Stimulated activated CD4-positive, alpha-beta T cell treated with anti-CD3 and anti-CD28 coated beads, Interleukin-2, amount 100 ng/mL, for 24 hours (primary cell): ENCODE measurements at places on chromosomes 2 and 18.

GRCh38 chr18:11998193-11998592, 16.9 kb downstream of the IMPA2 start:
- no peak for DNase-seq

DNA sequence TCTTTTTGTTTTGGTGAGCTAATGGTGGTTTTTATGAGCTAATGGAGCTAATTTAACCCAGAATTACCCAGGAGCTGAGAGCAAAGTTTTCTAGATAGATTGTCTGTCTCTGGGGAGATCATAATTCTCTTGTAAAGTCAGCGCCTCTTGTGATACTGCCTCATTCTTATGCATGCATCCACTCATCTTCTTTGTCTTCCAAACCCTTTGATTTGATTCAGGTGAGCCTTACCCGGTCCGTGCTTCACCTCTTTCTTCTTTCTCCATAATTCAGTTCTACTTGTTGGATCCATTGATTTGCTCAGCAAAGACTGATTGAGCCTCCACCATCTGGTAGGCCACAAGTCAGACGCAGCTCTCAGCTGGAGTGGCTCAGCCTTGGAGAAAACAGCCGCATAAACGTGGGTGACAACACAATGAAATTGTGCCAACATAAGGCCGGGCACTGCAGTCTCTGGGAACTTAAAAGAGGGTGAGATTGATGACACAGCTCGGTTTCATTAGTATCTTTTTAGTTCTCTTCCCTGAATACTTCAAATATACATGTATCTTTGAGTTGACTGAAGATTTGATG, 158.5 kb upstream of the SH3BP4 start:
- DNase-seq, result no peak

DNA sequence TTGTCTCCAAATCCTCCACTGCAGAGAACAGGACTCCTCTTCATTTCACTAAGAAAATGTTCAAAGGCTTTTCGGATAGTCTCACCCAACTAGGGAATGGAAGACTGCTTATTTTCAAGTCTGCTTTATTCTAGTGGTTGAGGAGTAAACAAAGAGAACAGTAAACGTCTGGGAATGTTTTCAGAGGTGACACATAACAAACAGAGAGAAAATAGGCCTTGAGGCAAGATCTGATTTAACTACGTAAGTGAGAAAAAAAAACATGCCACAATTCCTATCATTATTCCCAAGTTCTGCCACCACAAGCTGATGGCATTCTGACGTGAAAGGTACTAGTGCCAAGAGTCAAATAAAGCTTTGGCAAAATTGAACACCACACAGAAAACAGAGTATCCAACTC, 16.7 kb upstream of the WIPF1 start:
- no peak for DNase-seq

DNA sequence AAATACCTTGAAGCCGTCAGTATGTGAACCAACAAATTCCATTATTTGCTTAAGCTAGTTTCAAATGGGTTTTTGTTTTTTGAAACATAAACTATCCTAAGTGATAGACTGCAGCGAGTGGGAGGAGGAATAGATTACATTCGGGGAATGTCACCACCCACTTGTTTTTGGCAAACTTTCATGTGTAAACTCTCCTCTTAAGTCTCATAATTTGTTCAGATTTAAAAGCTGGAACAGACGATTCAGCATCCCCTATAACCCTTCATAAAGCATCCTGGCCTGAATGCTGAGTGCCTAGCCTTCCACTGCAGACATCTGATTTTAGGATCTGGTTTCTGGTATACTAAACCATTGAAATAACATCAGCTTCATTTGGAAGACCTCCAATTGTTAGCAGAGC, 51.0 kb downstream of the CPO start:
- no peak for DNase-seq

DNA sequence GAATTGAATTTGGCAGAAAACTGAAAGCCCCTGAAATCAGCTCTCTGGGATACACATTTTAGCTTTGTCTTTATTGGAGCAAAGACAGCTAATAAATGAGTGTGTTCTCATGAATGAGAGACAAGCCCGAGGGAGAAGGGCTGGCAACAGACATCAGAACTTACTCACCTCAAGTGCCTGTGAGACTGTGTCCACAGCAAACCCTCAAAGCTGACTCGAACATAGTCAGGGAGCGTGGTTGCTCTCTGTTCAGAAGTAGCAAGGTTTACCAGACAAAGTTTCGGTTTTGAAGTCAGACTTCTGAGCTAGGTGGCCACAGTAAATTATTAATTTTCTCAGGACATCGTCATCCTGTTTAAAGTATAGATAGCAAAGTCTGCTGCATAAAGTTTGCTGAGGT, 207.9 kb downstream of the CMPK2 start:
- no peak for DNase-seq

DNA sequence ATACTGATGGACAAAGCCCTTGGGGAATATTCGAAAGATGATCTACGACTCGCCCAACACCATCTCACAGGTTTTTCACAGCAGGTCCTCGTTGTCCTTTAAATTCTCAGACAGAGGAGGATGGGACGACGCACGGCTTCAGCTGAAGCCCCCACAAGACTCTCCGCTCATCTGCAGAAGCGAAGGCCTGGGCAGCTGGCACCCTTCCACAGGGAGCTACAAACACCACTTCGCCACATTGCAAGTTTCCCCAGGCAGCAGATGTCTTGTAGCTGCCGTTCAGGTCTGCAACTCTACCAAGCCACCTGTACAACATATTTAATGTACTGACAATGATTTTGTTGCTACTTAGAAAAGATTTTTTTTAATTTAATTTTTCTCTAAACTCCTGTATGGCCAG, 642.9 kb downstream of the ZEB2 start:
- DNase-seq, result no peak

DNA sequence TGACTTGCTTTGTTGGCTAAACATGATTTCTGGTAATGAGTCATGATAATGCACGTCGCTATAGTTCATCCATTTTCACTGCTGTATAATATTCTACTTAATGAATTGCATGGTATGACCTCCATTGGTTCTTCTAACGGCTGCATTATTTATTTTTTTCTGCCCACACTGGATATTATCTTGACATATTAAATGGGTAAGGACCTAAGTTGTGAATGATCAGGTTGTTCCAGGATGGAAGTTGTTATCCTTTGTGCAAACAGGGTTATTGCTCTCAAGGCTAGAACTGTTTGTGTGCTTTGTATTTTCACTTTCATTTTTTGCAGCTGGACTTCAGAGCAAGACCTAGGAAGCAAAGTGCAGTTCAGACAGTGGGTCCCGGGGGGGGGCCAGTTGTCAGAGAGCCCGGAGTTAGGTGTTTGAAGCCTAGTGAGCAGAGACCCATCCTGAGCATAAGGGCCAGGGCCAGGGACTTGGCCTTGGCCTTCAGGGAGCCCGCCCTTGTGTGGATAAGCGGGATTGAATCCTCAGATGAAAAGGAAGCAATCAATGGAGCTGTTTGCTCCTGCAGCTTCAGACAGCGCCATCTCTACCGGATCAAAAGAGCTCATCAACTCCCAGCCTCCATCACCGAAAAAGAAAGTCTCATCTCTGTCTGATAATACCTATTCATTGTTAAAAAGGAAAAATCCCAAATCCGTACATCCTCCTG, 48.2 kb downstream of the AGAP1 start:
- no peak for DNase-seq
